ENCODE measurements at places on chromosomes 2 and 18. TPM values are rescaled to one million over a fixed set of nuclear protein-coding genes. Genes with fewer than 3 reads are reported as not detected.

Gene TSPYL6
- not detected for total RNA-seq

Gene FSIP2
- 8.3 TPM for total RNA-seq

Gene SP140L
- total RNA-seq = 35.7 TPM

Gene INHBB
- 0.29 TPM for total RNA-seq

Gene FIGN
- 0.84 TPM for total RNA-seq

Gene OXER1
- 1.6 TPM for total RNA-seq

Gene CNTNAP5
- total RNA-seq = not detected

Gene SH2D6
- 8.6 TPM for total RNA-seq

Gene WNT6
- 0.41 TPM for total RNA-seq

Gene MTCL1
- total RNA-seq = 15.4 TPM

Gene CREB1
- total RNA-seq = 65.0 TPM

Gene RAMP1
- total RNA-seq = 154 TPM

Gene SPTBN1
- 396 TPM for total RNA-seq

Gene COL4A3
- 0.16 TPM for total RNA-seq

Gene SKOR2
- total RNA-seq = not detected

Gene SMAD4
- total RNA-seq = 131 TPM

Gene FOXI3
- not detected for total RNA-seq

Gene LHCGR
- not detected for total RNA-seq

Gene DPYSL5
- 1.3 TPM for total RNA-seq

Gene OTX1
- not detected for total RNA-seq

Gene SESTD1
- total RNA-seq = 44.0 TPM

Gene SLC8A1
- total RNA-seq = 6.0 TPM

Gene FKBP7
- 2.1 TPM for total RNA-seq

Gene TACR1
- total RNA-seq = 0.81 TPM

Gene NIFK
- 28.5 TPM for total RNA-seq

Gene OTOS
- total RNA-seq = not detected

Gene ATP6V1B1
- not detected for total RNA-seq

Gene RNF125
- total RNA-seq = 8.9 TPM

Gene ANKRD30B
- 0.34 TPM for total RNA-seq

Gene POTEF
- not detected for total RNA-seq

Gene RFTN2
- 2.0 TPM for total RNA-seq

Gene STARD6
- total RNA-seq = not detected

Gene PARD3B
- total RNA-seq = 21.1 TPM

Gene ZNF512
- 19.7 TPM for total RNA-seq

Gene IL36A
- total RNA-seq = not detected
